AG09309 (cell line): ENCODE measurements at places on chromosomes 7 and 10.

GRCh38 chr10:17028798-17029197, 100.8 kb downstream of the CUBN start:
- DNase-seq, result no peak

GRCh38 chr10:78658645-78659597, 409.8 kb upstream of the ZMIZ1 start:
- no peak for DNase-seq

DNA sequence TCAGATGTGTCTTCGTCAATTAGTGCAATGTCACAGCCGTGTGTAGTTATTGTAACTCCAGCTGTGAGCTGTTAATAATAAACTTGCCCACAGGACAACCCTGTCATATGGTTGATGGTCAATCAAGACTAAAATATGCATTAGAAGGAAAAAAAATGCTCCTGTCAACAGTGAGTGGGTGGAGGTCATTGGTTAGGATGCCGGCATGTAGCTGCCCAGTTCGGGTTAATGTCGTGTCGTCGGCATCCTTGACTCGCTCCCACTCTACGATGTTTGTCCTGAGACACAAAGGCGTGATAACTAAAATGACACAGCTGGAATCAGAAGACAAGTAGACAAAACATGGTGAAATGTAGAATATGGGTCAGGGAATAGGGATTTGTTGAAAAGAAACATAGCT, 442.8 kb upstream of the NPVF start:
- no peak for DNase-seq

- no peak for DNase-seq
Observed at GRCh38 chr10:61832866-61833481, 68.5 kb upstream of the ARID5B start.

GRCh38 chr7:64884913-64885370, 18.1 kb upstream of the ZNF273 start:
- no peak for DNase-seq

DNA sequence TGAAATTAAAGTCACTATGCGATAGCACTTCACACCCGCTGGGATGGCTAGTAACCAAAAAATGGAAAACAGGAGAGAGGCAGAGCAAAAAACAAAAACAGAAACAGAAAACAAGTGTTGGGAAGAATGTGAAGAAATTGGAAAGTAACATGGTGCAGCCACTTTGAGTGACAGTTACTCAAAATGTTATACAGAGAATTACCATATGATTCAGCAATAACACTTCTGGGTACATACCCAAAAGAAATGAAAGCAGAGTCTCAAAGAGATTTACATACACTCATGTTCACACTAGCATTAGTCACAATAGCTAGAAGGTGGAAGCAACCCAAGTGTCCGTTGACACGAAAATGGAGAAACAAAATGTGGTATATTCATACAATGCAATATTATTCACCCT, 88.6 kb upstream of the KCNIP2 start:
- no peak for DNase-seq

GRCh38 chr7:103622274-103622673, 176.3 kb upstream of the SLC26A5 start:
- DNase-seq, result no peak

DNA sequence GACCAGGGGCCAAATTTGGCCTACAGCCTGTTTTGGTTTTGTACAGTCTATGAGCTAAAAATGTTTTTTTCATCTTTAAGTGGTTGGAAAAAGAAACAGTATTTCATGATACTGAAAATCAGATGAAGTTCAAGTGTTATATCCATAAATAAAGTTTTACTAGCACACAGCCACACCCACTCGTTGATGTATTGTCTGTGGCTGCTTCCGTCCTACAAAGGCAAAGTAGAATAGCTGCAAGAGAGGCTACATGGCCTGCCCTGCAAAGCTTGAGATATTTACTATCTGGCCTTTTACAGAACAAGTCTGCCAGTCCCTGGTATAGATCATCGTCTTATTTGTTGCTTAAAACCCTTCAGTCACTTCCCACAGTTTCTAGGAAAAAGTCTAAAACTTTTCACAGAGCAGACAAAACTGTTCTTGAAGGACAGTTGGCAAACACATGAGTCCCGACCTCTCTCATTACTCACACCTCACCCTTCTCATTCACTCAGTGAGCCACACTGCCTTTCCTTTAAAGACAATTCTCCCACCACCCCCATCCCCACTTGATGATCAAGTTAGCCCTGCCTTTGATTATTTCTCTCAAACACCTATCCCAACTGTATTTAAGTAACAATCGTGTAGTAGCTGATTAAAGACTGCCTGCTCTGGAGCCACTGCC, 9.9 kb downstream of the RHEB start:
- DNase-seq, result no peak

DNA sequence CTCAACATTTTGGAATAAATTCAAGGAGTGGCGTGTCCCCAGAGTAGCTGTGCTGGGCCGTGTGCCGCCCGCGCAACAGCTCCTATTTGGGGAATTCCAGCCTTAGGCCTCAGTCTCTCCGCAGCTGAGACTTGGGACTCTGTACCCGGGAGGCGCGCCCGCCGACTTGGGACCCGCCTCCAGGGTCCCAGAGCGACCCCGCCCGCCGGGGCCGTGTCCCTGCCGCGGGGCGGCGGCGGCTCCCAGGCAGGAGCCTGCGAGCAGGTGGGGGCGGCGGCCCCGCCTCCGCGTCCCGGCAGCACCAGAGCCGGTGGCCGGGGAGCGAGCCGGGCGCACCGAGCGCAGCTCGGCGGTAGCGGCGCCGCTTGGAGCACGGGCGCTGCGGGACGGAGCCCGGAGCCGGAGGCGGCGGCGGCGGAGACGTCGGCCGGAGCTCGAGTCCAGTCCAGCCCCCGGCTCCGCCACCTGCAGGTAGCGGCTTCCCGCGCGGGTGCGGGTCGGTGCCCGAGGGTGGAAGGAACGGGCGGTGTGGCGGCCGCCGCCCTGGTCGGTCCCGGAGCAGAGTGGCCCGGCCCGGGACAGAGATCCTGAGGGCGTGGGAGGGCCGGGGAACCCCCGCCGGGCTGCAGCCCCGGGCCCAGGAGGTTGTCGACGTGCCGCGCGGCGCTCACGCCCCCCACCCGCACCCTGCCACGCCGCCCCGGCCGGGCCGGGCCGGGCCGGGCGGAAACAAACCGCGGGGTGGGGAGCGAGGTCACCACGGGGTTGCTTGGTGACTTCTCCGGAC, at the start of gene WIPF3:
Gene WIPF3 (plus strand): TSS at position 301 of the 787 bp plus-strand sequence. CDS start 28,217 bp downstream, outside the sequence.
- no peak for DNase-seq

DNA sequence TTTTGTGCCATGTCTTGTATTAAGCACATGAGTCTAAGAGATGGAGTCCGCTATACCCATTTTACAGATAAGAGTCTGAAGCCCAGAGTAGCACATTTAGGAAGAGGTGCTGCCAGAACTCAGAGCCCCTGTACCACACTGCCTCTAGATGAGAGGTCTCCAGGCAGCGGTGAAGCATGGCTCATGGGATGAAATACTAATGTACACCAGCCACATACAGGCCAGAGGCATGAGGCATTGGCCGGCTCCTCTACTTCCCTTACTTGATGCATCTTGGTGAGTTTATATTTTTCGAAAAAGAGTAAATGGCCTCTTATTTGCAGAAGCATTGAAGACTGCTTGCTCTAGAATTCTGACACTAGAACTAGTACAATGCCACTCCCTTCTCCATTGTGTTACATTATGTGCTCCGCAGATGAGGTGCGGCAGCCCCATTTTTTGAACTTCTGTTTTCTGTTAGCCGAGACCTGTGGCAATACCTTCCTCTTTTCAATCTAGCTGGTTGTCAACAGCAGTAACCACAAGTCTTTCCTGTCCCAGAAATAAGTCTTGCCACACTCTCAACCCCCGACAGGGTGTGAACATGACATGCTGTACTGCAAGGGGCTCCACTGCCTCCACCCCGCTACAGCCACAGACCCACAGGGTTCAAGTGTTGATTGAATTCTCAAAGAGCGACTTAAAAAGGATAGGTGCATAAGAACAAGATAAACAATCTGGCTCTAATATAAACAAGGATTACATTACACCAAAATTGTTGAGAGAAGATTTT, 145.3 kb downstream of the CELF2 start:
- DNase-seq, result no peak

- no peak for DNase-seq
Observed at GRCh38 chr10:104304927-104305326, 33.3 kb downstream of the ITPRIP start.

GRCh38 chr10:79403441-79404230, 41.8 kb downstream of the ZCCHC24 start:
- DNase-seq, result no peak

DNA sequence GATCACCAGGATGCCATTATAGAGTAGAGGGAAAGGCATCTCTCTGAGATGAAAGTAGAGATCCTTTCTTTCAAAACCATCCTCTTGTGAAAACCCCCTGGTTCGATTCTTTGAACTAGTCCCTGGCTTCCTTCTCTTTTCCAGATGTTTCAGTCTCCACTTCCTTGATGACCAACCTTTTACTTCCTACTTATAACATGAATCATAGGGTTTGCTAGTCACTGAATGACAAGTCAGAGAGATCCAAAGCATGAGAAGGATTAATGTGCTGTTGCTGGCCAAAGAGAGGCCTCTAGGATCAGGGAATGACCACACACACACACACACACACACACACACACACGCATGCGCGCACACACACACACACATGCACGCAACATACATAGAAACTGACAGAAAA, 161.1 kb upstream of the FRMD4A start:
- DNase-seq, result no peak

GRCh38 chr7:151494298-151495284, 25.1 kb downstream of the RHEB start:
- DNase-seq, result no peak

GRCh38 chr7:45193828-45194227, 36.2 kb downstream of the RAMP3 start:
- no peak for DNase-seq

GRCh38 chr7:113715981-113716856, 202.6 kb downstream of the PPP1R3A start:
- DNase-seq, result no peak

- DNase-seq, result no peak
Observed at GRCh38 chr10:101770331-101771215, 5.3 kb downstream of the FGF8 start.
